Stimulated activated CD4-positive, alpha-beta T cell treated with anti-CD3 and anti-CD28 coated beads, Interleukin-1b, Interleukin-23, amount 100 ng/mL, for 1 hour (primary cell): ENCODE measurements at places on chromosomes 16 and 17.

- DNase-seq: no peak
Measured at GRCh38 chr16:66911801-66912200, 6.9 kb downstream of the CDH16 start.

- no peak for DNase-seq
Measured at GRCh38 chr17:13568582-13569397, 32.9 kb downstream of the HS3ST3A1 start.

DNA sequence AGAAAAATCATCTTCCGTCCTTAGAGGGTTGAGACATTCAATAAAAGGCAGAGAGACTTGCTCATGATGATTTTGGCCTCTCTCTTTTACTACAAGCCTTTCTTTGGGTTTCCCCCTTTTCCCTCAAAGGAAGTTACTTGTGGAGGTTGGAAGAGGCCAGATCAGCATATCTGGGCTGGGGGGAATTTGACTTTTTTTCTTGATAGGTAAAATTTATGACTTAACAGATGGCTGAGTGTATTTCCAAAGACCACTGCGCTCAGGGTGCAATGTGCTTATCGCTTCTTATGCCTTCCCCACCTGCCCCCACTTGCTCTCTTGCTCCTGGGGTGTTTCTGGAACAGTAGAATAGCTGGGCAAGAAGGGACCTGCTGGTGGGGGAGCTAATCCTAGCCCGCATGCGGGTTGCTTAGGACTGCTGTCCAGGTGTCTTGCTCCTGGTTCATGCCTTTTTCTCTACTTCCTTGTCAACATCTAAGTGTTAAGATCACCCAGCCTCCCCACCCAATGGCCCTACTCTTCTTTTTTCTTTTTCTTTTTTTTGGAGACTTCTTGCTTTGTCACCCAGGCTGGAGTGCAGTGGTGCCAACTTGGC is 131.9 kb downstream of the MSI2 start:
- no peak for DNase-seq

DNA sequence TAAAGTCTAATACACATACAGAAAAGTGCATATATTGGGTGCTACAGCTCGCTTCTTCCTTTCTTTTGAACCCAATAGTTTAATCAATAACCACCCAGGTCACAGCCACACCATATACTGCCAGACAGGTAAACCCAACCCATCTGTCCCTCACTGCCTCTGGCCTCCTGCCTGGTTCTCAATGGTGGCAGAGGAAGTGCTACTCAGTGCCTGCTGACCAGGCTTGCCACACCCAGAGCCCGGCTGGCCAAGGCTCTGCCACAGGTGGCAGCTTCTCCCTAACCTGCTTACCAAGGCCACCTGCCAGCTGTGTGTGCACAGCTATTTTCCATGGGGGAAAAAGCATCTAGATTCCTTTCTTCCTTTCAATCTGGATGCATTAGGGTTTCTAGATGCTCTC is 584 bp downstream of the PMP22 start:
- DNase-seq: no peak

DNA sequence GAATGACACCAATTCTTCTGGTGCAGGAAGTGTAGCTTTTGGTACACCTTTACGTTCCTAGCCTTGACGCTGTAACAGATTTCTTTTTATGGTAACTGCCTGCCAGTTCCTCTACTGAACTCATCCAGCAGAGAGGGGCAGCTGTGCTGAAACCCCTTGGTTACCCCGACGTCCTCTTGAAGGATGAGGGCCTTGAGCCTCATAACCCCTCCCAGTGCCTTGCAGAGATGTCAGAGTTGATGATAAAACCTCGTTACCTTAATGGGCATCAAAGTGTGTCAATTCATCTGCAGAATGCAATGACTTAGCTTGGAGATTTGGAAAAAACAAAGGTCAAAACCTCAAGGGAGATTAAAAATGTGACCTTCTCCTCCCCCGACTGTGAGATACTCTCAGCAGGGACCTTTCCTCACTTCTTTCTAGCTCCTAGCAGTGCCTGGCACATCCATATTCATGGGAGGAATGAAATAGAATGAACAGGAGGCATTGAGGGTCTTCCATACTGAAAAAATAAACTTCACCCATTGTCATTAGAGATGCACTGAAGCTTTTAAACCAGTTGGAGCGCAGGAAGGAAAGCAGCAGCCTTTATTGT is 69.2 kb downstream of the SDR42E1 start:
- DNase-seq: no peak

GRCh38 chr16:26041952-26042668 is 350.4 kb downstream of the HS3ST4 start:
- DNase-seq: no peak

- DNase-seq: no peak
Measured at GRCh38 chr17:48056246-48056745, 8.1 kb downstream of the NFE2L1 start.

- DNase-seq: no peak
Measured at GRCh38 chr17:79497777-79498348, 113.0 kb downstream of the RBFOX3 start.

- no peak for DNase-seq
Measured at GRCh38 chr17:44965481-44966234, 2.4 kb downstream of the C1QL1 start.

DNA sequence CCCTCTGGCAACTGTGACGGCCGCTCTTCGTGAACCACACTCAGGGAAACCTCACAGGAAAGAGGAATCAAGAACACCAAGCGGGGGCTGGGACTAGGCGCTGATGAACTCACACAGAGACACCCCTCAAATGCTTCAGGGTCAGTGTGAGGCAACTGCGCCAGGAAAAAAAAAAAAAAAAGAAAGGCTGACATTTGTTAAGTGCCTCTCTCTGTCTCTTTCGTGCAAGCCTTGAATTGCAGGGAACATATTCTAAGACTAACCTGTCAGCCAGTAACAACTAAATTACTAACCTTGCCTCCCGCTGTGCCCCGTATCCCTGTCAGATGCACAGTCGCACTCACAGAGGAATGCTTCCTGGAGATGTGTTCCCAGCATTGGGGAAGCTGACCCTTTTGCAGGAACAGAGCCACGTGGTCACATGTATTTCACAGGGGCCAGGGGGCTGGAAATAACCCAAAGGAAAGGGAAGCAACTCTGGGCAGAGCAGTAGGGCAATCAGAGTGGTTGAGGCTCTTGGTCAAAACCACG is 247.8 kb downstream of the XYLT1 start:
- DNase-seq: no peak

- DNase-seq: no peak
Measured at GRCh38 chr17:80782536-80783427, 208.9 kb upstream of the CHMP6 start.

- DNase-seq: no peak
Measured at GRCh38 chr17:47803751-47804150, 17.8 kb downstream of the OSBPL7 start.

- DNase-seq: no peak
Measured at GRCh38 chr17:44960691-44961090, 7.4 kb downstream of the C1QL1 start.

- no peak for DNase-seq
Measured at GRCh38 chr16:89949756-89950155, 1.2 kb downstream of the DEF8 start.

DNA sequence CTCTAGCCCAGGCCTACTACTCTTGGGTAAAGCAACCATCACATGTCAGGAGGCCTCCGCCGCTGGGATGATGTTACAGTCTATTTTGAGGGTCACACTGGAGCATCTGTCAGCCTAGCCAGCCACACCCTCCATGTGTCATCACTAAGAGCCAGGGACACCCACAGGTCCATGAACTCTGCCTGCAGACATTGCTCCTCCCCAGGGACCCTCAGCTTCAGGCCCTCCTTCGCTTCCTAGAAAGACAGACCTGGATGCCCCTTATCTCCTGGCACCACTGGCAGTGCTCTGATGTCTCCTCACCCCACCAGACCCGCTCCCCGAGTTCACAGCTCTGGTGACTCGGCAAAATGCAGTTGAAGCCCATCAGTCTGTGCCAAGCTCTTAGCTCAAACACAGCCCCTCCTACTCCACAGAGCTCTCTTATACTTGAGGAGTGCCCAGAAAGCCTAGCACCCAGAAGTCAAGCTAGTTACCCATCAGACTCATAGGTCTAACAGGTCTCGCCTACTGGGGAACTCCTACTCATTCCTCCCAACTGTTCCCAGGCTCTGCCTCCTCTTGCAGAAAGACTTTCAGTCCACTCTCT is 5.9 kb downstream of the RANBP10 start:
- DNase-seq: no peak

DNA sequence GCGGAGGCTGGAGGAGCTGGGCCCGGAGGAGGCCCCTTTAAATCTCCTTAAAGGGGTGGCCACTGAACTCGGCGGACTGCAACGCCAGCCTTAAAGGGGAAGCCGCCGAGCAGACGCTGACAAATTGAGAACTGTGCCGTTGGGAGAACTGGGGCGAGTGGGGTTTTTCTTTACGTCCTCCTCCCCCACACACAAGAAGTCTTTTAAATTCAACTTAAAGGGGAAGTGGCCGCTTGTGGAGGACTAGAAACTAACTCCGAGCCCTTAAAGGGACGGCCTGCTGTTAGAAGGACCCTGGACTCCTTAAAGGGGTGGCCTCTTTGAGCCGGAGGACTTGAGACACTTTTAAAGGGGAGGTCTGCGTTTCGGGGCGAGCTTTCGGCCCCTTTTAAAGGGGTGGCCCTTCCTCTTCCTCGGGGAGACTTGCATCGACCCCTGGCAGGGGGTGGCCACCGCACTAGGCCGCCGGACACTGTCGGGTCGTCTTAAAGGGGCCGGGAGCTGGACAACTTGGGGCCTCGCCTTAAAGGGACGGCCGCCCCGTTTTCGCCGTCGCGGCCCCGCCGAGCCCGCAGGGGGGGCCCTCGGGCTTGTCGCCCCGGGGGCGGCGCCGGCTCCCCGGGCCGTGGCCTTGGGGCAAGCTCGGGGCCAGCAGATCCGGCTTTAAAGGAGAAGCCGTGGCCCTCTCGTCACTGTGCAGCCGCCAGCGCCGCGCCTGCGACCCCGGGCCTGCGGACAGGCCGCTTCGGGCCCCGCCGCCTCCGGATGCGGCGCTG is 688 bp downstream of the FBRS start:
- no peak for DNase-seq

DNA sequence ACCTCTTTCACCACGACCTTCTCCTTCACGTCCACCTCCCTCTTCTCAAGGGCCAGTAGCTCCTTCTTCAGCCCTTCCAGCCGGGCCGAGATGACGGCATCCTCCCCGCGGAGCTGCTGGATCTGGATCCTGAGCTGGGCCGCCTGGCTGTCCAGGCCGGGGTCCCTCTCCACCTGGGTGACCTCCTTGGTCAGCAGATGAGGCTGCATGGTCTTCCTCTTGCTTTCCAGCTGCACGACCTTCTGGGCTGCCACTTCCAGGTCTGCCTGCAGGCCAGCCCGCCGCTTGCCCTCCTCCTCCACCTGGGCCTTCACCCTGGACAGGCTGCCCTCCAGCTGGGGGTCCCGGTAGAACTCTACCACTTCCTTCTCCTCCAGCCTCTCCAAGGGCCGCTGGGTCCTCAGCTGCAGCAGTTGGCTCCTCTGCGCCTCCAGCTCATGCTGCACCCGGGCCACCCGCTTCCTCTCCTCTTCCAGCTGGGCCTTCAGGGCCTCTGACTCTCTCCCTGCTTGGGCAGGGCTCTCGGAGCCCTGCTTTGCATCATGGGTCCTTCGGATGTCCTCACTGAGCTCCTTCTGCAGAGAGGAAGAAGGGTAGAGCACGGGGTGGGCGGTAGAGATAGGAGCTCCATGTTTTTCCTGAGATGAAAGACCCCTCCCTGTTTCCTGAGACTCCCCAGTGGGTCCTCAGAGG is 9.5 kb downstream of the CDK3 start:
- DNase-seq: no peak

- no peak for DNase-seq
Measured at GRCh38 chr17:70675070-70675590, 505.8 kb downstream of the KCNJ2 start.
